ENCODE measurements at places on chromosomes 3 and 15.
A peak's percentile ranks its signal among the peaks of the same experiment; 100 is the strongest.

DNA sequence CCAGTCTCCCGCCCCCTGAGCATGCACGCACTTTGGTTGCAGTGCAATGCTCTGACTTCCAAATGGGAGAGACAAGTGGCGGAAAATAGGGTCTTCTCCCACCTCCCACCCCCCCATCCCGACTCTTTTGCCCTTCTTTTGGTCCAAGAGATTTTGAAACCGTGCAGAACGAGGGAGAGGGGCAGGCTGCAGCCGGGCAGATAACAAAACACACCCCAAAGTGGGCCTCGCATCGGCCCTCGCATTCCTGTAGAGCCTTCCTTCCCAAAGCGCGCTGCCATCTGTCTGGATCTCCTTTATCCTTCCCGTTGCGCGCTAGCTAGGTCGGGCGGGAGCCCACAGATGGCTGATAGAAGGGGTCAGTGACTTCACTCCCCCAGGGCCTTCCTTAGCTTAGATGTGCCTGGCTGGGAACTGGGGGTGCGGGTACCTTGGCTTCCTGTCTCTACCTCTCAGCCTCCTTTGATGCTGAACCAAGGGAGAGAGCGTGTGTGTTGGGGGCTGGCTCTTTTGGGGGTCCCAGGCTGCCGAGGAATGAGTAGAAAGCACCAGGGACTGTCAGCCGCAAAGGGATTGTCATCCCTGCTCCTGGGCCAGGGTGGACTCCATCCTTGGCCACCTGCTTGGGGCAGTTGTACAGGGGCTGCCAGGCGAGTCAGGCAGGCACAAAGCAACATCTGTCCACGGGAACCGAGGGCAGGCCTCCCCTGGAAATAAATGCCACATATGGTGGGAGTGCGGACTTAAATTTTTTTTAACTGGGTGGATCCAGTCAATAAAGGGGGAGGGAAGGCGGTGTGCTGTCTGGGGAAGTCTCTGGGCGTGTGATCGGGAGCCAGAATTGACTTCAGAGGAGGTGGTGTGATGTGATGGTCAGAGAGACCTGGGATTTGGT lies 1.8 kb downstream of the SMAD3 start:
- no peak for DNase-seq

DNA sequence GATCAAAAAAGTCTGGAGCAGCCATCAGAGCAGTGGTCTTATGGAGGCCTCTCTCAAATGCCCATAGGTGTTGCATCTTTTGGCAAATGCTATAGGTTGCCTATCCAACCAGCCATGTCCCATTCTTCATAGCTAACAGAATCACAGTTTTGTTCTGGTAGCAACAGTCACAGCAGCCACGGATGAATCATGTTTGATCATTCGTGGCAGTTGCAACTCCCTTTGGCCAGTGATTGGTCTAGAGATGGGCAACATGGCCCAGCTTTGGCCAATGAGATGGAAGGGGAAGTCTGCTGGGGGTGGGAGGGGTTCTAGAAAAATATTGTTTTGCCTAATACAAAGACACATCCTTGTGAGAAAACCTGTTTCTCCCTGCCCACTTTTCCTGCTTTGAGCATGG lies 50.3 kb upstream of the PPP2R3A start:
- no peak for DNase-seq

GRCh38 chr3:28467414-28467813 lies 118.8 kb upstream of the AZI2 start:
- DNase-seq: no peak

GRCh38 chr3:195080571-195081151 lies 190.3 kb downstream of the XXYLT1 start:
- DNase-seq: no peak

DNA sequence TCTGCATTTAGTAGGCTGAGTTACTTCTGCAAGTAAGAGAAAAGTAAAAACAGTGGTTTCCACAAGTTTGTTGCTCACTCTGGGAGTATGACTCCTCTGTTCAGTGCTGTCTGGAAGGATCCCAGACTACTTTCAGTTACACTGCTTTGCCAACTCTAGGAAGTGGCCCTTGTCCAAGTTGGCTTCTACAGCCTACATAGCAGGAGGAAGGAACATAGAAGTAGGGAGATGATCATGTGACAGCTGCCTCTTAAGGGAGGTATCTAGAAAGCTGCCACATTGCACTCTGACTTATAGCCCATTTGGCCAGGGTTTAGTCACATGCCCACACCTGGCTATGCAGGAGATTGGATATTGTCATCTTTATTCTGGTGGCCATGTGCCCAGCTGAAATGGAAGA lies 298.1 kb downstream of the NSUN3 start:
- DNase-seq: no peak

GRCh38 chr3:150147776-150148175 lies 177.1 kb upstream of the PFN2 start:
- no peak for DNase-seq

GRCh38 chr3:61381745-61382392 lies 130.6 kb upstream of the FHIT start:
- DNase-seq: no peak

DNA sequence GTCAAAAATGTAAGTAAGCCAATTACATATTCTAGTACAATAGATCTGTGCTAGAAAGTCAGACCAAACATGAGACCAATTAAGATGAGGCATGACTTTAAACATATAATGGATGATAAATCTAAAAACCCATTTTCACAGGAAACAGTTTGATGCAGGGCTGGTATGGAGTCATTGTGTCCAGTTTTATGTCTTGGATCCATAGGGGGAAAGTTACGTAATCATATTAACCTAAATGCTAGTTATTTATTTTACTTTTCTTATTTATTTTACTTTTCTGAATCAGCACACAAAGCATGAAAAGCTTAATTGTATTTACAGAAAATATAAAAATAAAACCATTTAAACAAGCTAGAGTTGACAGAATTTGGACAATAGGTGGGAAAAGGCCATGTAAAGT lies 26.3 kb upstream of the TMCC1 start:
- DNase-seq: no peak

DNA sequence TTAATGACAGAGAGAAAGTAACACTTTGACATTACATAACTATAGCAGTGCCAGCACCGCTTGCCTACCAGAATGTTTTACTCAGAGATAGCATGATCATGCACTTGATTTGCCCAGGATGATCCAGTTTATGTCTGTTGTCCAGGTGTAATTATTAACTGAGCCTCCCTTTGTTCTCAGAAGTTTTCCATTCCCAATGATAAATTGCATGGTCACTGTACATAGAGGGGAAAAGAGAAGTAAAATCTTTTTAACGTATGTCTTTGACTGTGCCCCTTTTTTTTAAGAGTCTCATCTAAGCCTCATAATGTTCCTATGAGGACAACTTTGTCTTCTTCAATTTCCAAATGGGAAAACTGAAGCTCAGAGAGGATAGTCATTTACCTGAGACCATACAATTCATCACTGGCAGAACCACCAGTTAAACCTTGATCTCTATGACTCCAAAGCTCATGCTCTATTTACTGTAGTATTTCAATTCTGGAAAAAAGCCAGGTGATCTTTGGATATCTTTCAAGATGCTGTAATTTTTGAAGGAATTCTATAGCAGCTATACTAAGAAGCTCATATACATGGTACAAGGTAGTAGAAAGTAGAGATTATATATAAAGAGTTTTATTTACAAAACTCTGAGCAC lies 25.1 kb downstream of the C3orf85 start:
- DNase-seq: no peak

- peak; percentile 73 for DNase-seq
Measured at GRCh38 chr3:8110966-8111798, 390.4 kb upstream of the LMCD1 start.

- no peak for DNase-seq
Measured at GRCh38 chr15:60373745-60374144, 24.0 kb downstream of the ANXA2 start.

DNA sequence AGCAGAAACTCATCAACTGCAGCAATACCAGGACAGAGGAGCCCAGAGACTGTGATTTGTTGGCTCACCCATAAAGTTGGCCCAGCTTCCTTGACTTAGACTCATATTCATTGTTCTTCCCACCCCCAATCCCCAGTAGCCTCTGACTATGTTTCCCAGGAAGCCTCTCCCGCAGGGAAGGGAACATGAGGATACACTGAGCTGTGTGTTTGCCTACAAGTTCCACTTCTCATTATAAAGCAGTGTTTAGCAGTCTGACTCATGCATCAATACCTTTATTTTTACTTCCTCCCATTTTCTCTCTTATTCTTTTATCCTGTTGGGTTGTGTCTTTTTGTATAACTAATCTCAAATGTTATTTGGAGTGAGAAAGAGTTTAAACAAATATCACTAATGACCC lies 111.6 kb upstream of the PHLDB2 start:
- no peak for DNase-seq

DNA sequence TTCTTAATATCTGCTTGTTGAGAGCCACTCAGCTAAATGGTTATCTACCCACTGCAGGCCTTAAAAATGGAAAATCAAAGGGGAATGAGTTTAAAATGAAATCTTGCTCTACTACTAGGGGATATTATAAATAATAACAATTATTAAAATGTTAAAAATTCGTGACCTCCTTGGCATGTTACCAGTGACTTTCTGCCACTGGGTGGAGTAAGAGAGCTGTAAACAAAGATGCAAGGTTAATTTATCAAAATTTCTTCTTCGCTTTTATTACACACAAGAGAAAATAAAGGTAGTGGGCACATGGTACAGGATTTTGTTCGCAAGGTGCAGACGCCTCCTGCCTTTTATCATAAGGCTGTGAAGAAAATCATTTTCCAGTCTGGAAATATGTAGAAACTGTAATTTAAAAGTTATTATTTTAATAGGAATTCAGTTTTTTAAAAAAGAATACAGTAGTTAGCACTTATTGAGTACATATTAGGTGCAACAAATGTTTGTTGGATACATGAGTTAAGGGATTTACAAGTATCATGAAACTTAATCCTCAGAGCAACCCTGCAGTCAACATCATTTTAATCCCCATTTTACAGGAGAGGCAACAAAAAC lies 272.6 kb downstream of the SUCLG2 start:
- no peak for DNase-seq

- no peak for DNase-seq
Measured at GRCh38 chr15:57235873-57236272, 140.4 kb upstream of the CGNL1 start.

- DNase-seq: no peak
Measured at GRCh38 chr3:55297245-55297644, 189.9 kb downstream of the WNT5A start.

DNA sequence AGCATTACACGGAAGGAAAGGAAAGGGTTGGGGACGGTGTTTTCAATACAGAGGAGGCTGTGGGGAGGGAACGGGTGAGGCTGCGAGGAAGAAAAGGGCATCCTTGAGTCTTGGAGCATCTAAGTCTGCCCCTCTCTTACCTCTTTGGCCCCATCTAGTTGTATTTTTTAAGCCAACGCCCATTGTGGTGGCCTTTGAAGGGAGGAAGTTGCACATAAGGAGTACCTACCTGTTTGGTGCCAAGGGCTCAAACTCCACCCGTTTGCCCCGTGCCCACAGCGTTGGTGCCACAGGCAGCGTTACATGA lies 146.1 kb upstream of the UMPS start:
- DNase-seq: no peak

- no peak for DNase-seq
Measured at GRCh38 chr3:148975696-148976095, 15.6 kb upstream of the GYG1 start.

DNA sequence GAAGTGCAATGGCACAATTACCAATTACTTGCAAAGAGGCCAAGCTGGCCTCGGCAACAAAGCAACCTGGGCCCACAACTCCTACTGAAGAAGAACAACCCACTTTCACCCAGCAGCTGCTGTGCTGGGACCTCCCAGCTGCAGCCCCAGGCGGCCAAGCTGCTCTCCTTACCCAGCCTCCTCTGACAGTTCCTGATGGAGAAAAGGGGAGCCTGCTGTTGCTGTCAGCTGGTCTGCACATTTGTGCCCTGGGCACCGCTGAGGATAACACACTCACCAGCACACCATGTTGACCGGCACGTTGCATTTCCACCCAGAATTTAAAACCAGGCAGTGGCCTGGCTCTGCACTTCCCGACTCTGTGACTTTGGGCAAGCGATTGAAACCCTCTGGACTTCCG lies 33.6 kb downstream of the SSUH2 start:
- DNase-seq: peak; percentile 51
